Activated CD4-positive, CD25-positive, alpha-beta regulatory T cell treated with anti-CD3 and anti-CD28 coated beads, Interleukin-2, amount 50 U/mL, for 72 hours (primary cell): ENCODE measurements at places on chromosomes 12 and 14.
A peak's percentile ranks its signal among the peaks of the same experiment; 100 is the strongest.

- no peak for DNase-seq
These were observed 22.3 kb upstream of the PRKAB1 start for GRCh38 chr12:119645535-119646059.

DNA sequence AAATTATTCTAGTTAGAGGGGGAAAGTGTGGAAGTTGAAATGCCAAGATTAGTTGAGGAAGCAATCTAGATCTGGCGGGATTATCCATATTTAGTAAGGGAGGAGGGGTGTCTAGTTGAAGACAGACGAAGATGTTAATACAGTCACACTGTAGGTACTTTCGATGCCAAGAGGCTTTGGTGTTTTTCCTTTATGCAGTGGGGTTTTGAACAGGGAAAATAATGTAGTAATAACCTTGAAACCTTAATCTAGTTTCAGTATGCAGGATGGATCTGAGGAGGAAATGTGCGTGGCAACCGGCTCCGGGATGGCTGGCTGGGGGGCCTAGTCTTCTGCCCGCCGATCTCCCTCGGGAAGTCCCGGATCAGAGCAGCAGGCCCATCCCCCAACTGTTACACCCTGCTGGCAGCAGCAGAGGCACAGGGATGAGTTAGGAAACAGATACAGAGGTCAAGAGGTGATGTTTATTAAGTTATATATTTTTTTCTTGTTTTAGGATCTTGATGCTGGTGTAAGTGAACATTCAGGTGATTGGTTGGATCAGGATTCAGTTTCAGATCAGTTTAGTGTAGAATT, 27.4 kb downstream of the MDM2 start:
- DNase-seq, result no peak

GRCh38 chr12:3761116-3761735, 8.3 kb upstream of the CRACR2A start:
- DNase-seq, result no peak

GRCh38 chr14:24353559-24354481, 14.0 kb upstream of the RIPK3 start:
- no peak for DNase-seq

- no peak for DNase-seq
These were observed 29.0 kb downstream of the ADGRD1 start for GRCh38 chr12:130982565-130983225.

GRCh38 chr12:57166971-57167371, 19.6 kb upstream of the LRP1-AS start:
- DNase-seq, result no peak

DNA sequence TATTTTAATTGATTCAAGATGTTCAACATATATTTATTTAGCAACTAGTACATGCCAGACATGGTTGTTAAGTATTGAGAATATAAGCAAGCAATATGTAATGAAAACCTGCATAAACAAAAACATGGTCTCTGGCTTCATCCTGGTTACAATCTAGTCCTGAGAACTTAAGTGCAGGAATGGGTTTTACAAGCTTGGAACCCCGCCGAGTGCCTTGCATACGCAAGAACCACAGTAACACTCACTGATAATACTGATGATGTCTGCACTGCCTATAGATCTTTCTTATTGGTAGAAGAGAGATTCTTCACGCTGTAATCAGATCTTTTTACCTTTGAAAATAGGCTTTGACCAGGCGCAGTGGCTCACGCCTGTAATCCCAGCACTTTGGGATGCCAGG, 22.9 kb upstream of the CALM1 start:
- no peak for DNase-seq

GRCh38 chr14:38286452-38286851, 30.6 kb upstream of the CLEC14A start:
- no peak for DNase-seq

DNA sequence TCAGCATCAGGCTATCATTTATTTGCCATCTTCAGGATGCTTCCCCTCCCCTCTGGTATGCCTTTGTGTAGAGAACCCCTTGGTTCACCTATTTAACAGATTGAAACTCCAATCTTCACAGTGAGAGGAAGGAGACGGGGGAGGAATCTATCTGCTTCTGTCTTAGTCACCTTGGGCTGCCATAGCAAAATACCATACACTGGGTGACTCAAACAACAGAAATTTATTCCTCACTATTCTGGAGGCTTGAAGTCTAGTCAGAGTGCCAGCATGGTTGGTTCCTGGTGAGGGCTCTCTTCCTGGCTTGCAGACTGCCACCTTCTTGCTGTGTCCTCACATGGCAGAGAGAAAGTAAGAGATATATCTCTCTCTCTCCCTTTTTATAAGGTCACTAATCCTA, 13.5 kb upstream of the EML1 start:
- no peak for DNase-seq

DNA sequence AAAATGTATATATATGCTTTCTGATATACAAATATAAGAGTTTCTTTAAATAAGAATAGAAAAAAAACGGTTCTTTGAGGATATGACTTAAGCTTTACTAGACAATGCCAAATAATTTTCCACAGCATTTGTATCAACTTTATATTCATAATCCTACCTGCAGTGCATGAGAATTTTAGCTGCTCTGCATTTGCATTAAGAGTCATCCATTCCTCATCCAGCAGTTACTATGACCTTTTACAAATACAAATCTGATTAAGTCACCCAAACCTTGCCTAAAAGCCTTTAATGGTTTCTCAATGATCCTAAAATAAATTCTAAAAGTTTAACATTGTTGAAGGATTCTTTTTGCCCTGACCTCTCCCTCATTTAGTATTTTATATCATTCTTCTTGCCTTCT, 116.5 kb downstream of the MGAT4C start:
- DNase-seq, result no peak

DNA sequence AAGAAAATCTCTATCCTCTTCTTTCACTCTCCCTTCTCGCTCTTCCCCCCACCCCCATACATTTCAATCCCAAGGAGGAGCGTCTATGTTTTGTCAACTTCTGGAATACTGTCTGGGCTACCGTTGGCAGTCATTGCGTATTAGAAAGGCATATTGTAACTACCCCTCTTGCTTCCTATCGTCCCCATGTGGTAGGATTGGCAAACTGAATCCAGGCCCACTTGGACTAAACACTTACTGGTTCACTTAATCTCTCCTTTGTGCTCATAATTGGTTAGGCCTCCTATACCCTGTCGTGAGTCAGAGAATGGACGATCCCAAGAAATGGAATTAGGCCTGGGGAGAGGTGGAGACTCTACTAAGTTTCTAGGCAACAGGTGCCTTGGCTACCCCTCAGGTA, 68.8 kb upstream of the SLC8A3 start:
- no peak for DNase-seq

DNA sequence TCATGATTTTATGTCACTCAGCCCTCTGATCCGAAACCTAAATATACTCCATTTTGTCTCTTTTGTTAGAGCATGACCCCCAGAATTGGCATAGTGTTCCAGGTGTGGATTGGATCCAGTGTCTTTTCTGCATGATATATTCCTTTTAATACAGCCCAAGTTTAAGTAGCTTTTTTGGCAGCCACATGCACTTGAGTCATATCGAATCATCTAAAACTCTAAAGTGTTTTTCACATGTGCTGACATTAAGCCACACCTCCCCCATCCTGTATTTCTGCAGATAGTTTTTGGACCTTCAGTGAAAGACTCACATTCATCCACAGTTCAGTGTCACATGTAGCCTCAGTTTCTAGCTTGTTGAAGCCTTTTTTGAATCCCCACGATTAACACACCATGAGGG, 30.6 kb downstream of the BORCS5 start:
- no peak for DNase-seq

DNA sequence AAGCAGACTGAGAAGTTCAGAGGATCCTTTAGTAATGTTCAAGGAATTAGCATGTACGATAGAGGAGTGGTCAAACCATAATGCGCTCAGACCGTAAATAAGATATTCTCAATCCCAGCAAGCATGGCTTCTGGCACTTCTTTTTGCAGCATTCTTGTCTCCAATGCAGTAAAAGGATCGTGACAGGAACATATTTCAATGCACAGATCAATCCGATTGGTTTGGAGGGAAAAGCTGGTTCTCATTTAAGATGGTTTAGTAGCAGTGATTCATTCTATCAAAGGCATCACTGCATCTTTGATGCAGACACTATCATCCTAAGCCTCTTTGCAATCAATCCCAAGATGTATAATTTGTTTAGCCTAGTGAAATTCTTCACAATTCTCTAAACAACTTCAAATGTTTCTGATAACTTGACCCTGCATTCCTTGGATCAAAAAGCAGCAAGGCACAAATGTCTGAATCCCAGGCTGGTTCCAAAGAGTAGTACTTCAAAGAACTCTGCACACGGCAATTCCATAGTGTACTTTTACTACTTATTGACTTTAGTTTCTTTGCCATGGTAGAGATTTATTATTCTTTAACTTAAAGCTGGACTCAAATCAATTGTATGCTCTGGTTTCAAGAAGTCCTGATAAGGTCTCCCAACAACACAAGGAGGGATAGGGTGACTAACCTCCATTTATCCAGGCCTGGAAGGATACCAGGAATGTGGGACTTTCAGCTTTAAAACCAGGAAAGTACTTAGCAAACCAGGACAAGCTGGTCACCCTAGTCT, 96.8 kb upstream of the MDM1 start:
- DNase-seq, result no peak

DNA sequence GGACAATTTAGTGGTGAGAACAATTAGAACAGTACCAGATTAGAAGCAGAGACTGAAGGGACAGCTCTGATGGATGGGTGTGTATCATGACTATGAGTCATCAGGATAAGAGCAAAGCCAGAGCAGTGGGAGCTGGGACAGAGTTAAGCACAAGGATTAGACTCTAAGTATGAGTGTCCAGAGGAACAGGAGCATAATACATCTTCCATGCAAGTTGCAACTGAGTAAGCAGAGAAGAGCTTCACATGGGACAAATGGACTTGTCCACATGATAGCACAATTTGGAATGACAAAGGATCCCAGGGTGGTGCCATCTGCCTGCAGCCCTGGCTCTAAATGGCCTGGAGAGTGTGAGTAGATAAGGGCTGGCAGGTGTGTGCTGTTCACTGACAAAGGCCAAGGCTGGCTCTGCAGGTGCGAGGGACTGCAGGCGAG, 226.4 kb upstream of the CAND1 start:
- no peak for DNase-seq

DNA sequence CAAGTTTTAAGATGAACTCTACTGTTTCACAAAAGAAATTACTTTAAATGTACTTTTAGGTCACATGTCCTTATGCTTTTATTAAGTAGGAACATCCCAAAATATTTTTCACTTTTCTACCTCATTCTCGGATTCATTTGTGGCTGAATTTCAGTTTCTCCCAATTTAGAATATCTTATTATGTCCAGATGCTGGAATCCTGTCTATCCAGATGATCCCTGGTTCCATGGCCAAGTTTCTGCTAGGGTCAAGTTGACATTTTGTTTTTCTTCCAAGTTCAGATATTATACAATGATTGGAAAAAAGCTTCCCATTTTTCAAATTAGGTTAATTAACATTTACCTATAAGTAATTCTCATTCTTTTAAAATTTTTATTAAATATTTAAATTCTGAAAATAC, 181.8 kb upstream of the SLC16A7 start:
- no peak for DNase-seq

DNA sequence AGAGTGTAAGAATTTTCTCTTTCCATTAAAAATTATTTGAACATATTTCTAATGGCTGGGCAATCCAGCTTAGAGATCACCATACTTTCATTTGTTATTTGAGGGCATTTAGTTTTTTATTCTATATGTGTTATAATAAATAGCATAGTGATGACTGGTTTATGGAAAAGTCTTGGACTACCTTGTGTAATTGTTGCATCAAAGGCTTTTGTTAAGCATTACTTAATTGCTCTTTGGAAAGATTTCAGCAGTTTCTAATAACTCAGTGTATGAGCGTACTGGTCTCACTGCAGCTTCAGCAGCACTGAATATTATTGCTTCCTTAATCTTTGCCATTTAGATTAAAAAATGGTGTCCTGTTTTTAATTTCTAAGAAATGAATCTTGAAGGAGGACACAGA, 22.8 kb downstream of the TMEM19 start:
- no peak for DNase-seq

- peak; percentile 2 for DNase-seq
These were observed 4.8 kb downstream of the MYH7 start for GRCh38 chr14:23430723-23431085.

- DNase-seq, result no peak
These were observed 167.8 kb upstream of the SFSWAP start for GRCh38 chr12:131543040-131543439.

DNA sequence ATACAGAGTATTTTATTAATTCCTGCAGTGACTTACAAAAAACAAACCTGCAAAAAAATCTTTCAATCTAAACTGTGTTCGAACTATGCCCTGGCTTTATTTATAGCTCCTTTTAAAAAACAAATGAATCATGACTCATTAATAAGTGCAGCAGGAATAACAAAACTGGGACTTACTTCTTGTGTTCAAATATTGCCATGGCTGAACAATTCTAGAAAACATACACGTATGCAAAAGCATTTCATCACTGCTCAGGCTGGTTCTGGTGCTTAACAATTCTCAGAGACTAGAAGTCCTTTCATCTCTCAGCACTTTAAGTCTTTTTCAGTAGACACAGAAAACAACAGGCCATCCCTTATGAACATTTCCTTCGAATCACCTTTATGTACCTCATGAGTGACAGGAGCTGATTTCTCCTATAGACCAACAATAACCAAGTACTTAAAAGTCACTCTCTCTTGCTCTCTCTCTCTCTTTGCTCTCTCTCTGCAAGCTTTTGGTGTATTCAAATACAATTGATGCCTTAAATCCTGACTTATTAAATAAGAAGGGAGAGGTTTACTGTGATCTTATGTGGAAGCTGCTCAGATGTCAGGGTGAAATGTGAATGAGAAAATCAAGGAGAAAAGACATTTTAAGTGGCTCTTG, 268.8 kb downstream of the TTC8 start:
- DNase-seq, result no peak

DNA sequence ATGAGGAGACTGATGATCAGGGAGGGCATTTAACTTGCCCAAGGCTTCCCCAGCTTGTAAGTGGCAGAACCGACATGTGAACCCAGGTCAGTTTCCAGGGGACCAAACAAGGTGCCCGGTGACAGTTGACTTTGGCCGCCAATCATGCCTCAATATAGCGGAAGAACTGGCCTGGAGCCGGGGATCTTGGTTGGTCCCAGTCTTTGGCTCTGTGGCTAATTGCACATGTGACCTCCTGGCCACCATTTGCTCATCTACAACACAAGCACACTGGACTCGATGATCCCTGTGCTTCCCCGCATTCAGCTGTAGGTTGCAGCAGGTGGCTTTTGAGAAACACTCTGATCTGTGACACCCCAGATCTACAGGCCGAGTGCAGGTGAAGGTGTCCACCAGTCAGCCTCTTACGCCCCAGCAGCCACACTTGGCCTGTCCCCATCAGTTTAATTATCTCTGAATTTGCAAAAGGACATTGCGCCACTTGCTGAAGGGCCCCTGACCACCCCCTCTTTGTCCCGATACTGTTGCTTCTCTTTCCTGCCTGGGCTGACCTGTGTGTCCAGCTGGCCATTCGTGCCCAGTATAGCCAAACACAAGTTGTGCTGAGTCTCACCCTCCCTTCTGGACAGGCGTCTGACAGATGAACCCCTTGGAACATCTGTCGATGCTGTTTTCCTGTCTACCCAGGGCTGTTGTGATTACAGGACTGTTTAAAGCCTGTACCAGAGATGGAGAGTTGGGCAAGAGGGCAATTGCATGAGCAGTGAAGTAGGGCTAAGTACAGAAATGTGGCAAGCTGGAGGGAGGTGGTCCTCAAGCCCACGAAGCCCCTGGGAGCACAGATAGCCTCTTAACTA, 14.1 kb downstream of the ACACB start:
- DNase-seq, result no peak
